Breast epithelium (tissue), 4 donors: ENCODE measurements at places on chromosomes 2 and 18.

- DNase-seq, result no peak
Measured at GRCh38 chr2:64105670-64106461, 38.4 kb downstream of the PELI1 start.

GRCh38 chr2:72973566-72974435, 56.5 kb downstream of the EMX1 start:
- no peak for DNase-seq

DNA sequence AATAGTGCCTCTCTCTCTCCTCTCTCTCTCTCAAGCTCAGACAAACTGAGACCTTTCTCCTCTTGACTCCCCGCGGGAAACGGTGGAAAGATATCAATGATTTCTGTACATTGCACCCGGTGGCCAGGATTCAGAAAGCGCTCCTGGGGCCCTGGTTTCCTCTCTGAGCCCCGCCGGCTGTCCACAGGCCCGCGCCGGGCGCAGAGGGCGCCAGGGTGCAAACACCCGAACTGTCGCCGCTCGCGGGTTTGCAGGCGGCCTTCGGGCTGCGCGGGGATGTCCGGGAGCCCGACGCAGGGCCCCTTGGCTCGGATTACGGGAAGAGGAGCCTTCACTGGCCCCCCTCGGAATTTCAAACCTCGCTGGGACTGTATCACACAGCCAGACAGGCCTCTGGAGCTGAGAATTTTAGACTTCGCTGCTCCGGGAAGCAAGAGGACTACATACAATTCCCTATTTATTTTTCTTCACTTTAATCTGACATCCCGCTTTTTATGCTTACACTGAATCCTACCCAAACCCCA, 5.2 kb upstream of the EN1 start:
- no peak for DNase-seq

DNA sequence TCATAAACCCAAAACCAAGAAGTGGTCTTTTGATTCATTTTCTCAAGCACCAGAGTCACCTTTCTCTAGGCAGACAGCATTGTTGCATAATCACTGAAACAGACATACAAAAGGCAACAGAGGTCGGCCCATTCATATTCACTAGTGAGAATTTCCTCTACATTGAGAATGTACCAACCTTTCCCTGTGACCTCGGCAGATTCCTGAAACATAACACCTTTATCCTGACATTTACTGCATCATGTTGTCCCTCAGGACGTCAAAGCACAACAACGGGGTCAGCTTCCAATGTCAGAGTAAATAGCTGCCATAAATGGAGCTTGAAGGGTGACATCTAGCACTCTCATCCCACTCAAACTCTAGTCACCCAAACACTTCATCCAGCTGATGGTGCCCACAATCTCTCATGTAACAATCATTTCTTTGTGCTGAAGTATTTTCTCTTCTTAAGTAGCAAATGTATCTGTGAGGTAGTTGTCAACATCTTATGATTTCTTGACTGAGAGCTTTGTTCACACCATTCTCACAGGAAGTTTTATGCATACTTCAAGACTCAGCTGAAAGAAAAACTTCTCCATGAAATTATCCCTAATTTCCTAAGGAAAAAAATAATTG, 802.6 kb upstream of the CHAC2 start:
- no peak for DNase-seq

DNA sequence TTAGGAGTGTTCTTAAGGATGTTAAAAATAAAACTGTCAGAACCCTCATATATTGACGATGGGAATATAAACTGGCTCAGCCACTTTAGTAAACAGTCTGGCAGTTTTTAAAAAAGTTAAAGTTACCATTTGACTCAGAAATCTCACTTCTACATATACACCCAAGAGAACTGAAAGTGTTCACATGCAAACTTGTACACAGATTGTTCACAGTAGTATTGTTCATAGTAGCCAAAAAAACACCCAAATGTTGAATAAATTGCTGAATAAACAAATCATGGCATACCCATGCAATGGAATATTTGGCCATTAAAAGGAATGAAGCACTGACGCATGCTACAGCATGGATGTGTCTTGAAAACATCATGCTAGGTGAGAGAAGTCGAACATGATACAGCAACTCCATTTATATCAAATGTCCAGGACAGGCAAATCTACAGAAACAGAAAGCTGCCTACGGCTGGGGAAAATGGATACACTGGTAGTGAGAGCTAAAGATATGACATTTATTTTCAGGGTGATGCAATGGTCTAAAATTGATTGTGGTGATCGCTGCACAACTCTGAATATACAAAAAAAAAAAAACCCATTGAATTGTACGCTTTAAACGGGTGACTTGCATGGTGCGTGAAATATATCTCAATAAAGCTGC, 10.1 kb downstream of the RPL31 start:
- DNase-seq, result no peak

GRCh38 chr2:45648636-45649035, 2.8 kb upstream of the PRKCE start:
- no peak for DNase-seq

DNA sequence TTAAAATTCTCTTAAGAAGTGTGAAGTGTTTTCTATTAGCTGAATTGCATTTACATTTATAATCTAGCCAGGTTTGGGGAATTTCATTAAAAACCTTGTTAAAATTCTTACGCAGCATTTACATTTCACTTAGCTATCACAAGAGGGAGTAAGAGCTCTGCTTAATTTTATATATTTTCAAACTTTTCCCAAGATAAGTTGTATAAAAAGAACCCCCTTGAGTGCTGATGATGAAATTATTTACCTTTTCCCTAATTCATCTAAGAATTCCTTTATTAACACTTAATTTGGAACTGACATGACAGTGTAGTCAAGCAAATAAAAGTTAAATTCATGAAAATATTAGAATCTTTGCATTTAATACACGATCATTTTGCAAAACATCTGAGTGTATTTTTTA, 54.2 kb upstream of the ZSWIM2 start:
- no peak for DNase-seq

DNA sequence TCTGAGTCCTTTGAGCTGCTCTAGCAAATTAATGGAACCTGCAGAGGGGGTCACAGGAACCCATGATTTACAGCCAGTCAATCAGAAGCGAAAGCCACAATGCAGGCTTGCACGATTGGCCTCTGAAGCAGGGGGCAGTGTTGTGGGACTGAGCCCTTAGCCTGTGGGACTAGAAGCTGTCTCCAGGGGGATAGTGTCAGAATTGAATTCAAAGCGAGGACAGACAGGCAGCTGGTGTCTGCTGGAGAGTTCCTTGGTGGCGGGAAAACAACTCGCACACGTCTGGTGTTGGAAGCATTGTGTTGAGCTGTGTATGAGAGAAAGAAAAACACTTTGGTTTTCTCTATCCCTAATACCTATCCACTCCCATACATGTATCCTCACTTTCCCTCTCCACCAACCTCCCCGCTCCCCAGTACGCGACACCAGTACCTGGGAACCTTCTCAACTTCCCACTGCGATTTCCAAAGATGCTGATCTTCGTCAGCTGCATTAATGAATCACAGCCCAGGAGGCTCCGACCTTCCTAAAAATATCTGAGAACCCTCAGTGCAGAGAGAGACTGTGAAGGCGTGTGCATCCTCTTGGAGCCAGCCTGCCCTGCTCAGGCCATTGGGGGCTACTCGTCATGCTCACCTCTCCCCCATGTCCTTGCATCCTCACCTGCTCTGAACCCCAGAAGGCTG, 88.2 kb downstream of the HS1BP3 start:
- DNase-seq, result no peak

DNA sequence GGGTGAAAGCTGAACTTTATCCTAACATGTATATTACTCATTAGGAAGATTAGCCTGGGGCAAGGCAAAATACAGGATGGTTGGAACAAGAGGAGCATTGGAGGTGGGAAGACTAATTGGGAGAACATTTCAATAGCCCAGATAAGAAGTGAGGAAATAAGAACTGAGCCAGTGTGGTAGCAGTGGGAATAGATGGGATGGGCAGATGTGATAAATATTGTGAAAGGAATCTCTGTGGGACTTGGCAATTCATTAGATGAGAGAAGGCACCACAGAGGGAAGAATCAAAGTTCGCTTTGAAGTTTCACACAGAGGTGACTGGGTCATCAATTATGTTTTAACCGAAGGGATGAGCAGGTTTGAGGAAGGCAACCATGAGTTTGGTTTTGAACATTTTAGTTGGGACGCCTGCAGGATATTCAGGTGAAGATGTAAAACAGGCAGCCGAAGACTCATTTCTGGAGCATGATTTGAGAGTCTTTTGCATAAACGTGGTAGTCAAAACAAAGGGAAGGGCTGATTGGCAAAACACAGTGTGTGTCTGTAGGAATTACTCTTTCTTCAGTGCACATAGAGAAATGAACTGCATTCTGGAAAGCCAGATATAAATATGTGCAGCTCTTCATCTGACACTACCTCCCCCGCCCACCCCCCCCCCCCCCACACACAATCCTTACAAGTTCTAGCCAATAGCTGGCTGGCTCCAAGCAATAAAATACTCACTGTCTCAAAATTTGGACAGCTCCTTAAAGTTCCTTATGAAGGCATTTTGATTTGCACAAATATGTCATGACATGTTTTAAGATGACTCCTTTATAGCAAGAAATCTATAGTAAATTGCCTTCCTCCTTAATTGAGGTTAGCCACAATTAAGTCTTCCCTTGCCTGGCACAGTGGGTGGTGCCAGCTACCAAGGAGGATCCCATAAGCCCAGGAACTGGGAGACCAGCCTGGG, 1.9 kb upstream of the SLC1A4 start:
- no peak for DNase-seq

GRCh38 chr2:124875627-124876244, 850.6 kb downstream of the CNTNAP5 start:
- DNase-seq, result no peak

- no peak for DNase-seq
Measured at GRCh38 chr2:196696423-196697079, 57.0 kb downstream of the CCDC150 start.

DNA sequence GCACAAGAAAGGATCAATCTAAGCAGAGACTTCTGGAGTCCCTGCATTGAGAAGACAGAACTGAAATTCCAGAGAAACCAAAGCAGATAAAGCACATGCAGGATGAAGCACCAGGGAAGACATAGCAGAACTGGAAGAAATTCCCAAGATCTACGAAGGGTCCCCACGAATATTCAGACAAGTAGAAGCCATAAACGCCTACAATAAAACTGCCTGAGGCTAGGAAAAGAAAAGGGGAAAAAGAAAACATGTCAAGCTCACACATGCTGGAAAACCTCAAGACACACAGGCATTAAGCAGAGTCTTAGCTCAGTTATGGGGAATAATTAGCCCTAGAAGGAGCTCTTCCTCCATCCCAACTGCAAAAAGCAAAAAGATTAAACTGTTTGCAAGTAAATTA, 171.2 kb downstream of the NBAS start:
- DNase-seq, result no peak

GRCh38 chr2:240958366-240959213, 39.8 kb upstream of the SNED1 start:
- DNase-seq, result peak; percentile 49

GRCh38 chr2:217789736-217790181, 213.0 kb downstream of the TNS1 start:
- no peak for DNase-seq

DNA sequence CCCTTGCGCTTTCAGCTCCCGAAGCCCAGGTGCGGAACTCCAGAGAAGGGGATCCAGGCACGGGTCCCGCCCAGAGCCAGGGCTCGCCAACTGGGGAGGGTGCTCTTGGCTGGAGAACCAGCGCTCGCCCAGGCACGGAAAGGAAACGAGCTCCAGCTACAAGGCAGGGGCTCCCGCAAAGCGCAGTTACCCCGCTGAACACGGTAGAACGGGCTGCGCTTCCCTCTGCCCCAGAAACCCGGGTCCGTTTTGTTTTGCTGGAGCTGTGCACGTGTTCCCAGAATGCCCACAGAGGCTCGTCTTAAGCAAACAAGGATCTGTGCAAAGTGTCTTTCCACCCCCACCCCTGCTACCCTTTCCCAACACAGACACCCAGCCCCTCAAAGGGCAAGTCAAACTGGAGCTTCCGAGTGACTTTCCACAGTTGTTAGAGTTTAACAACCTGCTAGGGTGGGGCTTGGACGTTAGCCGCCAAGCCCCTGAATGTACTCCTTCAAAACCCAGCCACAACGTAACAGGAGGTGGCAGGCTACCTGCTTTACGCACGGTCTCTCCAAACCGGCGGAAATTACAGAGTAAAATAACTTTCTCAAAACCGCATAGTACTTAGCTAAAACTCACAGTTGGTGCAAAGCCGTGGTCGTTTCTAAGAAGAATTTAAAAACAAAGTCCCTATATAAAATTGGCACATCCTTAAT, 775 bp downstream of the RNF125 start:
- DNase-seq, result no peak

GRCh38 chr2:200765995-200766660, 45.6 kb upstream of the BZW1 start:
- no peak for DNase-seq

- DNase-seq, result no peak
Measured at GRCh38 chr2:238654479-238655197, 193.2 kb upstream of the TWIST2 start.

DNA sequence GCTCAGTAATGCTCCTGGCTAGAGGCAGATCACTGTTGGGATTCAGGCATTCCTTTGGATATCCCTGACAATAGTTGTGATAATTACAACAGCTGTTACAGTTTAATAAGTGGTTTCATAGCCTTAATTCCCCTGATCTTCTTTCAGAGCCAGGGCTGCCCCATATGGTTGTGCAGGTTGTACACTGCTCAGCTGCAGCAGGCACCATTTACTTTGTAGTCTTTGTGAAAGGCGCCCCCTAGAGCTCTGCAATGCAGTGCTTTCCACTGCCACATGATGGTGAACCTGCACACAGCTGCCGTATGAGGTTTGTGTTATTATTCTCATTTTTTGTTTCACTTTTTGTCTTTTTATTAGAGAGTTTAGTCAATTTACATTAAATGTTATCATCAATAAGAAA, 239.1 kb downstream of the KCNS3 start:
- no peak for DNase-seq

DNA sequence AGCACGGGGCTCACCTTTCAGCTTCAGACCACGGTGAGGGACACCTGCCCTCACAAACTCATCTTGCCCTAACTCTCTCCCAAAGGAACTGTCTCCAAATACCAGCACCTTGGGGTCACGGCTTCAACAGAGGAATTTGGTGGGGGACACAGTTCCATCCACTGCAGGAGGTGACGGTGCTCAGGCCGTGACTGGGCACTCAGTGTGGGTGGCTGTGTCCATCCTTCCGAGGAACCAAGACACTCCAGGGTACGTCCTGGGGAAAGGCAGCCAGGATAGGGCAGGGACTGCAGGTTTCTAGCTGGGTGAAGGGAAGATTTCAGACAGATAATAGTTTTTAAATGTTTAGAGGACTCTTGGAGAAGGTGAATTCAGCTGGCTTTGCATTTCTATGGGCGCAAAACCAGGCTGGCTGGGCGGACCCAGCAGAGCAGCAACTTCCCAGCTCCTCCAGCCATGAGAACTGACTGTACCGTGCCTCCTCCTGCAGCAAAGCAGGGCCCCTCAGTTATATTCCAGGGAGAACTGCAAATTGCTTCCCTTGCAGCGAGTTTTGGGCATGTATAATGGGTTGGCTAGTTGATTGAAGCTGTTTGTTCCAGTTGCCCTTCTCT, 23.9 kb upstream of the ALLC start:
- no peak for DNase-seq

DNA sequence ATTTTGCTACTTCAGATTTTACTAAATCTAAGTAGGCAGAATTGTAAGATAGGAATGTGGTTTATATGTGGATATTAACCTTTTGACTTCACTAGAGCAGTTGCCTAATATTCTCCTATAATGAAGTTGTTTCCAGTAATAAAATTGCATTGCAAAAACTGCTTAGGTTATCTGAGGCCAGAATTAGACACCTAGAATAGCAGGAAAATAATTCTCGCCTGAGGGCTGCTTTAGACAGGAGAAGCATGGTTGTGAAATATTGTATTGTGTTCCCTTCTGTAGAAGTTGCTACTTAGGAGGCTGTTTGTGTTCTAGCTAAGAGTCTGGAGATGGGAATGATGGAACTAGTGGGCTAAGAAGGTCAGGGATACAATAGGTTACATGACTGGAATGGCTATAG, 146.3 kb downstream of the PLCL1 start:
- DNase-seq, result no peak
